ENCODE measurements at places on chromosomes 5 and 9.

DNA sequence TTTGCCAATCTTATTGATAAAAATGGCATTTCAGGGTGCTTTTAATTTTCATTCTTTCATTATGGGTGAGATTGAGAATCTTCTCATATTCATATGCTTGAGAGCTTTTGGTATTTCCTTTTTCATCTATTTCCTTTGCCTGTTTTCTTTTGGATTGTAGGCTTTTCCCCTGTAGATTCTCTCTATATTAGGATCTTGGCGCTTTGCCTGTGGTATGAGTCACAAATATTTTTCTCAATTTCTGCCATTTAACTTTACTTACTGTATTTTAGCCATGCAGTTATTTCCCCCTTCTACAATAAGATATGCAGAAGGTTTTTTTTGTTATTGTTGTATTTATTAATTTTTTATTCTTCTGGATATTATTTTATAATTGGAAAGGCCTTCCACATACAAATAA, 21.5 kb upstream of the KLF9 start:
- DNase-seq, result no peak

DNA sequence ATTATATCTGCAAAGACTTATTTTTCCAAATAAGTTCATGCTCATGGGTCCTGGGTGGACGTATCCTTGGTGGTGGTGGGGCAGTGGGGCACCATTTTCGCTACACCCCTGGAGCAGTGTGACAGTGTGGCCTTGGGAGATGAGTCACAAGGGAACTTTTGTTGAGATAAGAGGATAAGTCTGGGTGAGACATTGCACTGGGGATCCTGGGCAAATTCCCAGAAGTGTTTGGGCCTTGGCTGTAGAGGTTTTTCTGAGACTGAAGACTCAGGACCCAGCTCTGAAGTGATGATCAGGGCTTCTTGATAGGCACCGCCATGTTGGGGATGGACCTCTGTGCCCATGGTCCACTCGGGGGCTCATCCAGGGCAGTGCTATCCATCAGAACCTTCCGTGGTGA, 149.4 kb downstream of the MACROH2A1 start:
- DNase-seq, result no peak

GRCh38 chr9:112532427-112532826, 45.8 kb downstream of the KIAA1958 start:
- DNase-seq, result no peak

- DNase-seq, result no peak
These were observed 62.2 kb upstream of the SLC2A8 start for GRCh38 chr9:127334725-127335124.

DNA sequence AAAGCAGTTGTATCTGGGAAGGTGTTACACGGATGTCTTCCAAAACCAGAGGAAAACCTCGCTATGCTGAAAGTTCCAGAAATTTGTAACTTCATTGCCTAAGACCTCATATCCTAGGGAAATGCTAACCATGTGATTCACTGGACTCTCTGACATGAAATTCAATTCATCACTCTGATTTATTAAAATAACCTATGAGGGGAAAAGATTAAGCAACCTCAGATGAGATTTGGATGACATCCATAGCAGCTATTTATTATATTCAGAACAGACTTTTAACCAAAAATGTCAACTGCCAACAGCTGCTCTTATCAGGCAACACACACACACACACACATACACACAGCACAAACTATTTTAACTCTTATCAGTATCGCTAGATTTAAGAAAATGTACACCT, 1006.4 kb upstream of the CTNND2 start:
- DNase-seq, result no peak

DNA sequence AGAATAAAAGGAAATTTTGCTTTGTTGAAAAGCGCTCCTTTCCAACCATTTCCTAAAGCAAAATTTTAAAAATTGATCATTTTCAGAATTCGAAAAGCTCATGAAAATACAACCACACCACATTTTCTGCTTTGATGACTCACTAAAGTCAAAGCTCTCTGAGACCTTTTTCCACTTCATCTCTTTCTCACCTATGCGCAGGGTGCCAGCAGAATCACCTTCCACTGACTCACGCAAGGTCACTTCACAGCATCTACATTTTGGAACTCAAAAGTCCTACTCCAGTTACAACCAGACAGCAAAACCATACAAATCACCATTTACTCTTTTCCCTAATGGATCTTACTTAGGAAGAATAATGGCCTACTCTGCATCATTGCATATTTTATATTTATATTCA, 106.2 kb downstream of the MAP1B start:
- no peak for DNase-seq

DNA sequence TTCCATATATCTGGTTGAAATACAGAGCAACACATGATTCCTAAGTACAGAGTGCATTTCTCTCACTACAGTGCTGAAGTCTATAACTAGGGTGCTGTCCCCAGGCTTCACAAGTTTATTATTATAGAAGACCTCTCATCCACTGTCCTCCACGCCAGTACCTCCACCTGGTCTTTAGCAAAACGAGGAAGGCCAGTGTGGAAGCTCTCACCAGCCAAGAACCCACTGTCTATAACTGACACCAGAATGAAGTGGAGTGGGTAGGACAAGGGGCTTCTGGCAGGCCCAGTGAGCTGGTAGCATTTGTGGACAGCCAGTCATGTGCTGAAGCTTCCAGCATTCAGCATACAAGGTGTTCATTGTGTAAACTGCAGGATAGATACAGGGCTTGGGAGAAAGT, 430.7 kb downstream of the GADD45G start:
- DNase-seq, result no peak

DNA sequence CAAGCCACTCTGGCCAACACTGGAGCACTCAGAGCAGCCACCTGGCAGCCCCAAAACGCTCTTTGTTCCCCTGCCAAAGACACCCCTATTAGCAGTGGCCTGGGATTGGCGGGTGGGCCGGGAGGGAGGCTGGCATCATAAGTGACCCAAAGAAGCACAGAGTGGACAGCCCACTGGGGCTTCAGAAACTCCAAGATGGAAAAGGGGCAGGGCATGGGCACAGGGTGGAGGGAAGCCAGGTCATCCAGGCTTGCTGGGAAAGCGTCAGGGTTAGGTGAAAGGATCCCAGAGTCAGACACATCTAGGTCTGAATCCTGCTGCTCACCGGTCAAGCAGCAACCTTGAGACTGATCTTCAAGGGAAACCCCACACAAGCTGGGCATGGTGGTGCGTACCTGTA, 14.8 kb downstream of the EEIG1 start:
- no peak for DNase-seq

DNA sequence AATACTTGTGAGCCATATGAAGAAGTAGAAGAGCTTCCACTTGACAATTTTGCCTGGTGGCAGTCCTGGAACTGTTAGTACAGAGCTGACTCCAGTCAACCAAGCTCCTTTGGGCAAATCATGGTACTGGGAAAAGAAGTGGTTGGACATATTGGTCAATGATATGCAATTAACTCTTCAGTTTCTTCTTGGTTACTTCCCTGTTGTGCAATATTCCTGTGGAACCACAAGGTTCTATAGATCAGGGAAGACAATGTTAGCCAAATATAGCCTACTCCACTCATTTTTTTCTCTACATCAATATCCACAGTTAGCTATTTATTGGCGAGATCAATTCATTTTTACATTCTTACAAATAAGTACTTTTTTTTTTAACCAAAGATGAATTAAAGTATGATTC, 14.4 kb upstream of the GDA start:
- no peak for DNase-seq

DNA sequence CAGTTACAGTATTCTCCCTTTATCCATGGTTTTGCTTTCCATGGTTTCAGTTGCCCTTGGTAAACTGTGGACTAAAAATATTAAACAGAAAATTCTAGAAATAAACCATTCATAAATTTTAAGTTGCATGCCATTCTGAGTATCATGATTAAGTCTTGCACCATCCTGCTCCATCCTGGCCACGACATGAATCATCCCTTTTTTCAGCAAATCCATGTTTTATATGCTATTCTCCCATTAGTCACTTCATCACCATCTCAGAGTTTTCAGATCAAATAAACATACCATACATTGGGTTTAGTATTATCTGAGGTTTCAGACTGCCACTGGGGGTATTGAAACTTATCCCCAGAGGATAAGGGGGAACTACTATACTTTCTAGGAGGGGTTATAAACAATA, 234.4 kb upstream of the ATP10B start:
- no peak for DNase-seq

DNA sequence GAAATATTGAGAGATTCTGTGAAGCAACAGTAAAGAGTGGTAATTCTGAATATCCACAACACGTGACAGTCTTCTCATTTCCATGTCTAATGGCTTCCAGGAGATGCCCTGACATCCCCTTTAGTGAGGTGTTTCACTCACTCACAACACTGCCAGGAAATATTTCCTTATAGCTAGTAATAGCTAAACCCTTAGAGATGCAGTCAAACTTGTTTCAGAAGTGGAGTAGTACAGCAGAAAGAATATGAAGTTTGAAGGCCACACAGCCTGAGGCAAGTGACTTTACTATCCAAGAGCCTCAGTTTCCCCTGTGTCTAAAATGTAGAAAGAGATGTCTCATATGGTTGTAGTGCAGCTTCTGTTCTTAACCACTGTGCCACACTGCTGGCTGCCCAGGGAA, 139.2 kb downstream of the CDK5RAP2 start:
- no peak for DNase-seq

GRCh38 chr5:95393279-95393678, 2.1 kb downstream of the FAM81B start:
- no peak for DNase-seq

GRCh38 chr5:67896930-67897313, 318.6 kb upstream of the PIK3R1 start:
- no peak for DNase-seq

DNA sequence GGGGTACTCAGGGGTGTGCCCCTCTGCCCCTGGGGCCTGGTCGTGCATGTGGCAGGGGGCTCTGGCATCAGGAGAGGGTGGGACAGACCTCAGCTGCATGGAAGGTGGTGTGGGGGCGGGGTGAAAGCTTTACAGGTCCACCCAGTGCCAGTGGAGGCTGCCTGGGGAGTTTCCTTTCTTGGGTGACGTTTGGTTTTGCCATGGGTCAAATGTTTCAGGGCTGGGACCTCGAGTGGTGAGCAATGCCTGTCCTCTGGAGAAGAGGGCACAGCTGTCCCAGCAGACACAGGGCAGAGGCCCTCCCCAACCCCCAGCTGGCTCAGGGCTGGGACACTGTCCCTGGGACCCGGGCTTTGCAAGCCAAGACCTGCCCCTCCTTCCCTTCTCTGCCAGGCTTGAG, 3.6 kb downstream of the RXRA start:
- DNase-seq, result no peak

DNA sequence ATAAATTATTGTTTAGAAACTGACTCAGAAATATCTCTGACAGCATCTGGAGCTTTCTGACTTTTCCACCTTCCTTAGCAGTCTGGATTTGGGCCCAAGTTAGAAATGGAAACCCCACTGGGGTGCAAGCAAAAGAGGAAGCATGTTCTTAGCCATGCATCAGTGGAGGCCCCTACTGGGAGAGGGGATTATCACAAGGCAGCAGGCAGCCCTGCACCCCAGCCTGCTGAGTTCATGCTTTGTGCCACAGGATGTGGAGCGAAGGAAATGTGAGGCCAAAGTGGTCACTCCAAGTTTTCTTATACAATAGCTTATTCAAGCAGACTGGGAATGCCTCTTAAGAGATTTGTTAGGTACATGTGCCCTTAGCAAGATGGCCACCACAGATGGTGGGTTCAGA, 146.5 kb upstream of the TLX3 start:
- no peak for DNase-seq

- no peak for DNase-seq
These were observed 281.6 kb downstream of the MAST4 start for GRCh38 chr5:66877843-66878242.

DNA sequence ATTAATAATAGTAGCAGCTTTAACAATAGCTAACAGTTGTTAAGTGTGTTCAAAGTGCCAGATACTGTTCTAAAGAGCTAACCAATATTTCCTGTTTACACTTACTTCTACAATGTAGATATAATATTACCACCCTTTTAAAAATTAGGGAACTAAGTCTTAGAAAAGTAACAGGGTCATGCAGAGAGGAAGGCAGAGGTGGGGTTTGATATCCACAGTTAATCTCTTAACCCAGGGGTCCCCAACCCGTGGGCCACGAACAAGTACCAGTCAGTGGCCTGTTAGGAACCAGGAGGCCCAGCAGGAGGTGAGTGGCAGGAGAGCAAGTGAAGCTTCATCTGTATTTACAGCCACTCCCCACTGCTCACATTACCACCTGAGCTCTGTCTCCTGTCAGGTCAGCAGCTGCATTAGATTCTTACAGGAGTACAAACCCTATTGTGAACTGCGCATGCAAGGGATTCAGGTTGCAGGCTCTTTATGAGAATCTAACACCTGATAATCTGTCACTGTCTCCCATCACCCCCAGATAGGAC, 89.1 kb downstream of the ACTL7B start:
- DNase-seq, result no peak

DNA sequence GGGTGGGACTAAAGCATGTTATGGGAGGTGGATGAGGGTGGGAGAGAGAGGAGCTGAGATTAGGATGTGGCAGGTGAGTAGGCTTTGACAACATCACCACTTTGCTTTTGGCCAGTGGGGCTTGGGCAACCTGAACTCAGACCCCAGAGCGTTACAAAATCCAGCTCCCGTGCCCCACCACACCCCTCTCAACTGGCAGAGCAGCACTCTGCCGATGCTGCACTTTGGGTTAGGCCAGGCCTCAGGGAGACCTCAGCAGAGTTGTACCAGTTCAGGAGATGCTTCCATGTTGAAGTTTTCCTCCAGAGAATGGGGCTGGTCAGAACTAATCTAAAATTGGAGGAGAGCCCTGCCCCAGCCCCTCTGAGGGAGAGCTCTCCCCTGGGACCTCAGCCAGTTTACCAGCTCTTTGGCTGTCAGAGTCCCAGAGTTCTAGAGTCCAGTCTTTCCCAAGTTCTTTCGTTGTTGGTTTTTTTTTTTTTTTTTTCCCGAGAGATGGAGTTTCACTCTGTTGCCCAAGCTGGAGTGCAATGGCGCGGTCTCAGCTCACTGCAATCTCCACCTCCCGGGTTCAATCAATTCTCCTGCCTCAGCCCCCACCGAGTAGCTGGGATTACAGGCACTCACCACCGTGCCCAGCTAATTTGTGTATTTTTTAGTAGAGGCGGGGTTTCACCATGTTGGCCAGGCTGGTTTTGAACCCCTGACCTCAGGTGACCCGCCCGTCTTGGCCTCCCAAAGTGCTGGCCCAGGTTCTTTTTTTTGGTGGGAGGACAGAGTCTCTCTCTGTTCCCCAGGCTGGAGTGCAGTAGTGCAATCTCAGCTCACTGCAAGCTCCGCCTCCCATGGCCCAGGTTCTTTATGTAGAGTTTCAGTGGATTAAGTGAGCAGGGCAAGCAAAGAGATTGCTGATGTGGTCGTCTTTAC, 17.8 kb downstream of the NUDT2 start:
- no peak for DNase-seq

GRCh38 chr9:36187414-36187813, 3.3 kb upstream of the CLTA start:
- no peak for DNase-seq

DNA sequence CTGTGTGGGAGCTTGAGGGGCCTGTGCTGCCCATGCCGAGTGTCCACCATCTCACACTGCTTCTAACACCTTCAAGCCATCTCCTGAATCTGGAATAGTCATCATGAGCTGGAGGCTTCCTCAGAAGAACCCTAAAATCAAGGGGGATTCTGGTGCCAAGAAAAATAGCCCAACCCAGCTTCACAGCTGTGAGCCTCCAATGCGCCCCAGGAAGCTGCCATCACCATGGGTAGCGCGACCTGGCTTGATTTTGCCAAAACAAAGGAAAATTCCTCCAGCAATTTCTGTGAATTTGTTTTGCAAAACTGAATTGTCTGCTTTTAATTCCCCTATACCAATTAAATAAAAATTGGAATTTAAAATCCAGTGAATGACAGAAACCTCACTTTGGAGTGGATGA, 6.2 kb upstream of the TIFAB start:
- DNase-seq, result no peak

GRCh38 chr9:116806075-116806474, 119.0 kb downstream of the TRIM32 start:
- no peak for DNase-seq

Measured in activated gamma-delta T cell treated with Interleukin-2 at 50 U/mL for 16 hours (primary cell).